Stimulated activated CD4-positive, alpha-beta T cell treated with anti-CD3 and anti-CD28 coated beads, TNF-alpha, amount 100 ng/mL, for 4 hours (primary cell): ENCODE measurements at places on chromosomes 11 and 22.

DNA sequence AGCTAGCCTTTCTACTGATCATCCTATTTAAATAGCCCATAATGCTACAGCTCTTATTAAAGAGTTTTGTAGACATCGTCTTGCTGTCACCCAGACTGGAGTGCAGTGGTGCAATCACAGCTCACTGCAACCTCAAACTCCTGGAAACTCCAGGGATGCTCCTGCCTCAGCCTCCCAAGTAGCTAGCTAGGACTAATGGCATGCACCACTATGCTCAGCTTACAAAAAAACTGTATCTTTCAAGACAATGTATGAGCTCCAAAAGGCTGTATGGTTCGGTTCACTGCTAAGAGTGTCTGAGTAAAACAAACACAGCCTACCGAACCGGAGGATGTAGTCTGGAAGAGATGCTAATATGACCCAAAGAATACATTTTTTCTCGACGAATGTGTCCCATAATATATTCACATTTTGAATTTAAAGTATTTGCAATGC is 2.6 kb downstream of the TAF1D start:
- no peak for DNase-seq

- no peak for DNase-seq
Observed at GRCh38 chr22:20110359-20110985, 5.4 kb upstream of the RANBP1 start.

GRCh38 chr22:42368379-42369249 is 63.6 kb downstream of the NFAM1 start:
- DNase-seq = peak; percentile 15

DNA sequence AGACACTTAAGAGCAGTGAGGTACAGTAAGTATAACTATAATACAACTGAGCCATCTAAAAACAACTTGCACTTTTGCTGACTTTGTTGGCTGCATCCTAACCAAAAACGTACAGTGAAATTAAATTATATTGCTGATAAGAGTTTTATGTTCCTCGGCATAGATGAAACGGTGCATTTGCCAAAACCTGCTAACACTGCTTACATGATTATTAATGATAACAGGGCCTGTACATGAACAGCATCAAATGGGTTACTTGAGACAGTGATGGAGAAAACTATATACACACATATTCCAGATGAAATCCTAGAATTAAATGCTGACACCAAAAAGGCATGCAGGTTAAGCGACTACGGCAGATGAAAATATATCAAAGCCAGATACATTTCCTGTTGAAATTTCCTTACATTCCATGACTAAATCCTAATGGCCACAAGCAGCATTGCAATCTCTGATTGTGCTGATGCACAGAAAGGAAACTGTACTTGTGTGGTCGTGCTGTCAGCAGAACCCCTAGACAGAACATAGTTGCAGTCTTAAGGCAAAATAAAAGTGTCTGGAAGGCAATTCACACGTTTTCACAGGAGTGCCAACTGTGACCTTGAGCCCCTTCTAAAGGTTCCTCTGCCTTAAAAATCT is 143.9 kb downstream of the CADM1 start:
- no peak for DNase-seq

- DNase-seq = no peak
Observed at GRCh38 chr11:133892584-133893380, 47.5 kb upstream of the SPATA19 start.

GRCh38 chr11:32259641-32260081 is 168.8 kb downstream of the RCN1 start:
- no peak for DNase-seq

DNA sequence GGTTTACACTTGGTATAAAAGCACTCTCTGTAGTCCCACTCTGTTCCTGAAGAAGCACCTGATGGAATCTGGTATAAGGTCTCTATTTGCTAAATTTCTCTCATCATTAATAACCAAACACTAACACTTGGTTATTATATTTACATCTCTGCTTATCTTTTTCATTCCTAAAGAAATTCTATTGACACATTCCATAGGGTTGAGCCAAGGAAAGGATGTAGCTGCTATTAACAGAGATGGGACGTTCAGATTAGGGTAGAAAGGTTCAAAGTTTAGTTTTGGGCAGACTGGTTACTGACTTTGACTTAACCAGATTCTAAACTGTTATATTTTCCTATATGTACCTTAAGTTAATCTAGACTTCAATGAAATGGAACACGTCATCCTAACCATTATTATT is 91.5 kb downstream of the RSF1 start:
- DNase-seq = no peak

DNA sequence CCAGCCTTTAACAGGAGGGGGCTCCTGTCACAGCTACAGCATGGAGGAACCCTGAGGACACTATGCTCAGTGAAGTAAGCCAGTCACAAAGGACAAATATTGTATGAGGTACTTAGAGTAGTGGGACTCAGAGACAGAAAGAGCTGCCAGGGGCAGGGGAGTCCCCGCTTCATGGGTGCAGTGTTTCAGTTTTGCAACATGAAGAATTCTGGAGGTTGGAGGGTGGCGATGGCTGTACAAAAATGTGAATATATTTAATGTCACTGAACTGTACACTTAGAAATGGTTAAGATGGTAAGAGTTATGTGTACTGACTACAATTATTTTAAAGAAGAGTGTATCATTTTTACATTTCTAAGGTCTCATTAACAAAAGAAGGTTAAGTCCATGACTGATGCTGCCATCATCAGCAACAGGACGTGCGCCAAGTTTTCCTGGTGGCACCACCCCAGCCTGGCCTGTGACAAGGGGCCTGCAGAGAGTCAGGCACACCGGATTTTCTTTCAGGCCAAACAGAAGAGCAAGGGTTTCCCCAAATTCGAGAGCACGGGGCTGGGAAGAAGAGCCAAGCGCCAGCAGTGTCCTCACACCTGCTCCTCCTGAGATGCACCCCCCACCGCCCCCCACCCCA is 22.1 kb downstream of the YPEL1 start:
- DNase-seq = no peak

- DNase-seq = no peak
Observed at GRCh38 chr22:38249803-38250642, 22.8 kb downstream of the TMEM184B start.

GRCh38 chr11:92894197-92894596 is 75.3 kb upstream of the MTNR1B start:
- no peak for DNase-seq

DNA sequence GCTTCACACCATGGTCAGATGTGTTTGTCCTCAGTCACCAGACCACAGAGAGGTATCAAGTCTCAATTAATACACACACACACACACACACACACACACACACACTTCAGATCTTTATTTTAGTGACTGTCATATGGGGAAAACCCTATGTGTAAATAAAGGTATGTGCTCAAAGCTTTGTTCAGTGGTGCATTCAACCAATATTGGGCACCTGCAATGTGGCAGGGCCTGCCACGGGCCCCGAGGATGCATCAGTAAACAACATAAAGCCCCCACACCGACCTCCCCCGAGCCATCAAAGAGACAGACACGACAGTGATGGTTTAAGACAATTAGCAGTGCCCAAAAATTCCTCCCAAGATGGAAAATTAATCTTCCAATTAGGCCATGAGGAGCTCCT is 51.6 kb downstream of the SHANK2 start:
- no peak for DNase-seq

DNA sequence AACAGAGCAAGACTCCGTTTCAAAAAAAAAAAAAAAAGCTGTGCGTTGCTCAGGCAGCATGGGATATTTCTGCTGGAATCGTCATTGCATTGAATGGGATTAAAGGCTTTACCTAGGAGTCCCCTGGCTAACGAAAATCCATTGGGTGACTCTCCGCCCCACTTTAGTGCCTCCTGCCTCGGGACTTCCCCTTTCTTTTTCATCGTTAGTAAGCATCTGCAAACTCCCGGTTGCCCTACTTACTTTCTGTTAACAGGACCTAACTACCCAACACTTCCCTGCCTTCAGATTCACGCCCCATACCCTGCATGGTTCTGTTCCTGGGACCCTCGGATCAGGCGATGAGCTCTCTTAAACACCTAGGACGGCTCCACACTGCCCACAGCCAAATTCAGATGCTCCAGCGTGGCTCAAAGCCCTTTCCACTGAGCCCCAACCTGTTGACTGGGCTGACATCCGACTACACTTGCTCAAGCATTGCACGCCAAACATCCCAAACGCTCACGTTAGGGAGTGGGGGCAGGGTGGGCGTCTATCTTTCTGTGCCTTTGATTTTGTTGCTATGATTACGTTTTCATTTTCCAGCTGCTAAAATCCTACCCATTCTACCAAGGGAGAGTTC is 143.8 kb downstream of the ST3GAL4 start:
- no peak for DNase-seq

DNA sequence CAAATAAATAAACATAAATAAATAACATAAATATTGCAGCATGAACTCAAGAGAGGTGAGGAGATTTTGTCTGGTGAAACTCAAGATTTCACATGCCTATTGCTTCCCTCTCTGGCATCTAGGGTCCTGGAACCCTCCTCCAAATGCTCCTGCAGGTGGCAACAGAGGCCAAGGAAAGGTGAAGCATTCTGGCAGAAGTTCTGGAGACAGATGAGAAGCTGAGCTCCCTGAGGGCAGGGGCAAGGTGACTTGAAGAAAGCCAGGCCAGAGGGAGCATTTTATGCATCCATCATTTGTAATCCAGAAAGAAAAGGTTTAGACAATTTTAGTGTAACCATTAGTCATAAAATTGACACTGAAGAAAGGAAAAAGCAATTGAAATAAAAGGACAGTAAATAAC is 64.9 kb downstream of the ENDOD1 start:
- DNase-seq = no peak

DNA sequence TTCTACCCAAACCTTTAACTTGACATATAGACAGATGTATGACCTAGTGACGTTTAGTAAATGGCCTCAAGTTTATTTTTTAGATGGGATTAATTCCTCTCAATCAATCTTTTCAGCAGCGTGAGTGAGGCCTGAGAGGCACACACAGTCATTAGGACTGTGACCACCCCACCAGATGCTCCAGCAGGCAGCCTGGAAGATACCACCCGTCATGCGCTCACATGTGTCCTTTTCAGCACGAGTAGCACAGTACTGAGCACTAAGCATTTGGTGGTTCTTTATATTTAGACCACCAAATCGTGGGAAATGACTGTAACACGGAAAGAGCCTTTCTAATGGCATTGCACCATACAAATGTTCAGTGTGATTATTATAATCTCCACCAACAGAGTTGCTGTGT is 354.6 kb upstream of the DDI1 start:
- no peak for DNase-seq

- no peak for DNase-seq
Observed at GRCh38 chr11:11931461-11932055, 76.9 kb downstream of the DKK3 start.

GRCh38 chr11:71428861-71429435 is 19.2 kb downstream of the DHCR7 start:
- DNase-seq = no peak

GRCh38 chr22:45262931-45263462 is 21.8 kb upstream of the UPK3A start:
- no peak for DNase-seq

DNA sequence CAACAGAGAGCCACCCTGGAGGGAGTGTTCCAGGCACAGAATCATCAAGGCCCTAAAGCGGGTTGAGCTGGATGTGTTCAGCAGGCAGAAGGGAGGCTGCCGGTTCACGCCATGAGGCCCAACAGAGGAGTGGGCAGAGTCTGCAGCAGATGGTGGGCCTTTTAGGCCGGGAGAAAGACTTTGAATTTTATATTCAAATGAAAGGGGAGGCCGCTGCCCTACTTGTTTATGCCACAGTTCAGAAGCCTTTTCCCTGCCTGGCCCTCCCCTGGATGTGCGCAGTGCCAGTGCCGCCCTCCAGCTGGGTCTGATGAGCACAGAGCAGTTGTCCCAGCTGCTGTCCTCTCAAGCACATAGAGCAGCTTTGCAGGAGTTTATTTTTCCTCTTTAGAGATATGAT is 46.9 kb upstream of the TTC12 start:
- DNase-seq = no peak

DNA sequence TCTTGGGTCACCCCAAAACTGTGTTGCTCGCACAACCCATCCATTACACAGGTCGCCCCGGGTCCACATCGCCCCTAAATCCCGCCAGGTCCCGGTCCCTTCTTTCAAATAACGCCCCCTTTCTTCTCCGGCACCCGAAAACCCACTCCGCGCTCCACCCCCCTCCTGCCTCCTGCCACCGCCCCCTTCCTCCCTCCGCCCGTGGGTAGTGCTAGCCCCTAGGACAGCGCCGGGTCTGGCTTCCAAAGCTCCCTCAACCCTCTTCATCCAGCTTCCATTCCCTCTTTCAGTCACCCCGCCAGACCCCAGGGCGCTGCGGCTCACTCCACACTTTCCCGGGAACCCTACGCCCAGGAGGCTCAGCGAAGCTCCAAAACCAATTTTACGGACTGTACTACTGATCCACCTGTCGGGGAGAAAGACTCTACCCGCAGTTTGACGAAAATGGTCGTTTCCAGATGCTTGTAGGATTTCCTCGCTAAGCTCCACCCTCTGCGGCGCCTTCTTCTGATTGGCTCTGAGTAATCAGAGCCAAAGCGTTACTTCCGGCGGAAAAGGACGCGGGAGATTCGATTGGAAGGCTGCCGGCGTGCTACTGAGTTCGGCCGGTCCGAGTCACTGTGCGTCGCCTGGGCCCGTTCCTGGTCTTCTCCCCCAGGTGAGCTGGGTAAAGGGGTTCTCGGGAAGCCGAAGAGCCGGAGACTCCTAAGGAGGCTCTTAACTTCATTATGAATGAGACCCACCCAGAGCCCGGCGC is at the start of gene DDIAS:
TSS of gene DDIAS (plus strand) at position 572 of the 757 bp plus-strand sequence. CDS start 13,003 bp downstream, outside the sequence.
- DNase-seq = peak; percentile 85

- no peak for DNase-seq
Observed at GRCh38 chr22:24736526-24737053, 37.9 kb downstream of the PIWIL3 start.

DNA sequence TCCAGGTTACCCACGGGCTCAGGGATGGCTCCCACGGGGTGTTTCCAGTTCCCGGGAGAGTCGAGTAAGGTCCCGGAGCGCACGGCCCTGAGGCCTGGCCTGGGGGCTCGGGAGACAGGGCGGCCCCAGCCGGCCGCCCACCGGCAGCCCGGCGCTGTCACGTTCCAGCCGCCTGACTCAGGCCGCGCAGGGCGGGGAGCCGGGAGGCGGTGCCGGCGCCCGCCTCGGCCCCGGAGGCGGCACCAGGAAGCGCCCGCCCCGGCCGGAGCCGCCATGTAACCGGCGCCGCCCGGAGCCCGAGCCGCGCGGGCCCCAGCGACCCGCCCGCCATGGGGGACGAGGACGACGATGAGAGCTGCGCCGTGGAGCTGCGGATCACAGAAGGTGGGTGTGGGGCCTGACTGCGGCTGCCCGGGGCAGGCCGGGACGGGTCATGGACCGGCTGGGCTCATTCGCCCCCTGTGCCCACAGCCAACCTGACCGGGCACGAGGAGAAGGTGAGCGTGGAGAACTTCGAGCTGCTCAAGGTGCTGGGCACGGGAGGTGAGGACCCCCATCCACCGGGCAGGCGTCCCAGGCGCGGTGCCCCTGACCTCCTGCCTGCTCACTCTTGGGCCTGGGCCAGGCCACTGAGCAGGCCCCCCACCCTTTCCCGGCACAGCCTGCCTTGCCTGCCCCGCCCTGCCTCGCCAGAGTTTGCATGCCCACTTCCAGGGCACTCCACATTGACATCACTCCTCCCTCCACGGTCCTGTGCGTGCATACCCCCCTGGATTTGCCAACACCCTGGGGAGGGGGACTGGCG is at the start of gene RPS6KA4:
TSS of gene RPS6KA4 (plus strand) at position 256 of the 805 bp plus-strand sequence. CDS start at position 330, 74 bp downstream.
- peak; percentile 35 for DNase-seq
